ENCODE measurements at places on chromosomes 6 and 20. TPM values are rescaled to one million over a fixed set of nuclear protein-coding genes. Genes with fewer than 3 reads are reported as not detected.

GRCh38 chr6:13303668-13304017 lies 24.7 kb downstream of the TBC1D7 start:
- DNase-seq = no peak

The ZNF322 gene
- polyA plus RNA-seq = 61.0 TPM

The ZC3H12D gene
- polyA plus RNA-seq = not detected

- no peak for DNase-seq
Observed at GRCh38 chr6:79894939-79895338, 52.4 kb downstream of the ELOVL4 start.

The HEY2 gene
- 8.5 TPM for polyA plus RNA-seq
